ENCODE measurements at places on chromosomes 3 and 15. TPM values are rescaled to one million over a fixed set of nuclear protein-coding genes. Genes with fewer than 3 reads are reported as not detected.

DNA sequence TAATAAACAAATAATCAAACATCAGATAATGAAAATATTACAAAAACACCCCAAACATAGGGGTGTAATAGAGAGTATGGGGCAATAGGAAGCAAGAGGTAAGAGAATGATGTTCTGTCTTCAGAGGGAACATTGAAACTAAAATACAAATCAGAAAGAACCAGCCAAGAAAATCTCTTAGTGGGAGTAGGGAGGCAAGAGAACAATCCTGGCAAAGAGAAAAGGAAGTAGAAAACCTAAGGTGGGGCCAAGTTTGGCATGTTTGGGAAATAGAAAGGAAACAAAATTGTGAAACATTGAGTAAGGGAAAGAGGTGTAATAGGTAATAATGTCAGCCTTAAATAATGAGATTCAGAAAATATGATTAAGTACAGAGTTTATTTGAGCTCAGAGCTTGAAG is 467.1 kb downstream of the RBMS3 start:
- H3K4me3 ChIP-seq, result no peak overlapping the region
- H3K36me3 ChIP-seq, result no peaks in the 10 kb centered on the region
- peak overlapping the region; percentile 6 for H3K27ac ChIP-seq
- H3K4me1 ChIP-seq, result peaks cover 35% of the 10 kb centered on the region
- DNase-seq, result no peak
- H3K27me3 ChIP-seq, result no peaks in the 10 kb centered on the region

P2RY13 gene
- 0.41 TPM for total RNA-seq

RPL39L gene
- 12.7 TPM for total RNA-seq

GRCh38 chr3:194471863-194472262 is 14.9 kb downstream of the ATP13A3 start:
- no peaks in the 10 kb centered on the region for H3K36me3 ChIP-seq
- no peak for DNase-seq
- no peaks in the 10 kb centered on the region for H3K27me3 ChIP-seq
- H3K4me1 ChIP-seq, result peaks cover 49% of the 10 kb centered on the region
- no peak overlapping the region for H3K4me3 ChIP-seq

ACKR4 gene
- total RNA-seq, result 7.9 TPM

GOLGA8S gene
- total RNA-seq, result 0.33 TPM

DNA sequence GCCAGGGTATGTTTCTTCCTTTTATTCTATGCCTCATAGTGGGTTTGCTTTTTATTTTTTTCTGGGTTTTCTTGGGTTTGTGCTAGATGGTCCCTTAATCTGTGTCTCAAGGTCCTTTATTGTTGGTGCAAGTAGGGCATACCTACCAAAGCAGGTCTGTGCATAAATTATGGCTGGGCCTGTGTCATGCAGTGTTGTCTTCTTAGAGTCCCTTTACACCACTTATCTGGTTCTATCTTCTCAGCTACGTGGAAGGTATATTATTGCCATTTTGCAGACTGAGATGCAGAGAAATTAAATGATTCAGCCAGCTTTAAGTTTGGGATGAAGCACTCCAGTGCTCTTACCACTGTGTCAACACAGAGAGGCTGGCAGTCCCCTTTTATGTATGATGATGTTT is 293.5 kb upstream of the SOX2 start:
- DNase-seq, result no peak
- no peaks in the 10 kb centered on the region for H3K27me3 ChIP-seq

GRCh38 chr3:27073912-27074311 is 295.3 kb downstream of the NEK10 start:
- no peaks in the 10 kb centered on the region for H3K36me3 ChIP-seq
- no peak for DNase-seq
- no peaks in the 10 kb centered on the region for H3K27me3 ChIP-seq
- H3K4me1 ChIP-seq, result peaks cover 4% of the 10 kb centered on the region

GOLIM4 gene
- total RNA-seq, result 56.0 TPM

SLC22A14 gene
- total RNA-seq, result not detected

DNA sequence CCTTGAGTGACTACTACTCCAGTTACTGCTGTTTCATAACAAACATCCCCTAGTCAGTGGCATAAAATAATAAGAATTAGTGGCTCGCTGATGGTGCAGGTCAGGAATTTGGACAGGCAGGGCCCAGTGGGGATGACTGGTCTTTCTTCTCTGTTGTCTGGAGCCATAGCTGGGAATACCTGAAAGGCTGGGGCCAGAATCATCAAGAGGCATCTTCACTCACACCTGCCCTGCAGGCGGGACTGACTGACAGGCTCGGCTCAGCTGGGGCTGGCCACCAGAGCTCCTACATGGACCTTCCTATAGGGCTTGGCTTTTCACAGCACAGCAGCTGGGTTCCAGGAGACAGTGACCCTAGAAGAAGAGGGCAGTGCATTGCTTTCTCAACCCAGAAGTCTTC is 148.8 kb upstream of the ATP10A start:
- DNase-seq, result no peak
- no peak overlapping the region for H3K27ac ChIP-seq
- H3K4me3 ChIP-seq, result no peak overlapping the region
- no peaks in the 10 kb centered on the region for H3K4me1 ChIP-seq

DNA sequence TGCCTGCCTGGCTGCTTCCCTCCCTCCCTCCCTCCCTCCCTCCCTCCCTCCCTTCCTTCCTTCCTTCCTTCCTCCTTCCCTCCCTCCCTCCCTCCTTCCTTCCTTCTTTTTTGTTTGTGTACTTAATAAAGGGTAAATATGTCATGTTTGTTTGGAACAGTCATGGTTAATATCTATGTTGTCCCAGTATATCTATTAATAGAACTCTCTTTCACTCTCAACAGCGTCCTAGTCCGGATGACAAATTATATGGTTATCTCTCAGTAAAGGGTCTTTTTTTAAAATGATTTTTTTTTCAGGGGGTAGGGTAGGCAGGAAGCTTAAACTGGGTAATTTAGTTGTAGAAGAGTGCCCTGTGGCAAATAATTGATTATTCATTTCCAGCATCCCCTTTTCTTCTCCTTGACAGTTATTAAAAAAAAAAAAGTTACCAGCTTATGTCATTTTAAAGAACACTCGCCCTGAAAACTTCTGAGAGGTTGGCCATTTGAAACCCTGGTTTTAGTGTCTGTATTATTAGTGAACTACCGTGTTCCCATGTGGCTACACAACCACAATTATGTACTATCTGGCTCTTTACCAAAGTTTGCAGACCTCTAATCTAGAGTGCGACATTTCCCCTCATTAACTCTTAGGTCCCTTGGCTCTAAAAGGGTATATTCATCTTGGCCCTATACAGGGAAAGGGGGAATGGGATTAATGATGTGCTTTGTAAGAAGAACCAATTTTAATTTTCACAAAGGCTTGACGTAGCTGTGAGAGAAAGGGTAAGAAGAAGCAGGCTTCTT is 13.7 kb downstream of the TAGLN3 start:
- no peak for DNase-seq
- H3K27me3 ChIP-seq, result no peaks in the 10 kb centered on the region
- no peak overlapping the region for H3K4me3 ChIP-seq
- no peaks in the 10 kb centered on the region for H3K4me1 ChIP-seq
- H3K27ac ChIP-seq, result peak overlapping the region; percentile 34

DNA sequence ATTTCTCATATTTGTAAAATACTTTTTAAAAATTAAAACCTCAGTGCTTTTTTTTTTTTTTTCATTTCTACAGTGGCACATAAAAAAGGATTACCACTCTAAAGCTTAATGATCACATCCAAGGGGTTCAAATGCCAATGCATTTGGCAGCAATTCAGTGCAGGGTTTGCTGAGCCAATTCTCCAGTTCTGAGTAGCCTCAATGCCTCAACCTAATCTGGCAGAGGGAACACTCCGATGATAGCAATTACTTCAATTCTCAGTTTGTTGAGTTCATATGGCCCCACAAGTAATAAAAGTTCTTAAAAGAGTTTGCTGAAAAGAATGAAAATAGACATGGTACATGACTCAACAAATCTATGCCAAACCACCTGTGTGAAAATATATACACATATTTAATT is 79.3 kb upstream of the RBMS3 start:
- no peaks in the 10 kb centered on the region for H3K36me3 ChIP-seq
- no peak overlapping the region for H3K4me3 ChIP-seq
- no peaks in the 10 kb centered on the region for H3K27me3 ChIP-seq
- no peaks in the 10 kb centered on the region for H3K4me1 ChIP-seq
- DNase-seq, result no peak

DNA sequence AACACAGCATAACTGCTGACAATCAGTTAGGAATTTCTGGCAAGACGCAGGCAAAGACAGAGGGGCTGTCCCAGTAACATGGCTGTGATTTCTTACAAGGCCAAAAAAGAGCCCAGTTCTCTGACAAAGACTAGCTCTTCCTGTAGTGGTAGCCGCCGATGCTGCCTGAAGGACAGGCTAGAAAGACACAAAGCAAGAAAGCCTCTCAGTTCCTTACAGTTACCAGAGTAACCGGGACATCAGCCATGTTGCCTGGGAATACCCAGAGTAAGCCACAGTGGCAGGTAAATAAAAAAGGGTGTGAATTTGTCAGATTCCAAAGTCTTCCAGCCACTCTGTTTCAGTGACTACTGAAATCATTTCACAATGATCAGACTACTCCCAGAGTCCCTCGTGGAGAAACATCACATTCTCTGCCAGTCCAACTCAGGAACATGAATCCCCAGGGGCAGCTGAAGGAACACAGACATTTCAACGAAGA is 493.6 kb upstream of the ADAMTS9 start:
- no peak overlapping the region for H3K4me3 ChIP-seq
- H3K4me1 ChIP-seq, result no peaks in the 10 kb centered on the region
- no peak for DNase-seq
- peak overlapping the region; percentile 73 for H3K27ac ChIP-seq

CLSTN2 gene
- 28.3 TPM for total RNA-seq

DNA sequence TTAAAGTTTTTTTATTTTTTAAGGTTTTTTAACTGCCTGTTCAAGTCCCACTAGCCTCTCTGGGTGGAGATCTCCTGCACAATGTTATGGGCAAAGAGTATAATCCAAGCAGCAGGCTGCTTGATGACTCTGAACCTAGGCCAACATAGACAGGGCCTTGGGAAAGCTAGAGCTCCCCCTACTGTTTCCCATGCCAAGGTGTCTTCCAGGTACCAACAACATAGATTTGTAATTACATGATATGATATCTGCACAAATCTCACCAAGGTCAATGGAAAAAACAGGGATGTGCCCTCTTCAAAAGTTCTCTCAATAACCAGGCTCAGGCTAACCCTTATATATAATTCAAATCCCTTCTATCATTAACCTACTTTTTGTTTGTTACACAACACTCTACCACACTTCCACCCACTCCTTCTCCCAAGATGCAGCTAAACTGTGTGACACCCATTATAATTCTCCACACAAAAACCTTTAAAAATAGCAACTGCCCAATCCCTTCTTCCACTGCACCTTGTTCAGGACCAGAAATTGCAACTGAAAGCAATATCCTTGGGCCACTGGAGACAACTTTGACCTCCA is 43.8 kb downstream of the RBM15B start:
- no peak for DNase-seq
- no peaks in the 10 kb centered on the region for H3K27me3 ChIP-seq
- no peaks in the 10 kb centered on the region for H3K4me1 ChIP-seq
- no peak overlapping the region for H3K4me3 ChIP-seq
- peaks cover 41% of the 10 kb centered on the region for H3K36me3 ChIP-seq

GRCh38 chr3:148082506-148083280 is 615.0 kb upstream of the AGTR1 start:
- H3K4me1 ChIP-seq, result no peaks in the 10 kb centered on the region
- DNase-seq, result no peak
- H3K27me3 ChIP-seq, result no peaks in the 10 kb centered on the region
- no peak overlapping the region for H3K27ac ChIP-seq

DNA sequence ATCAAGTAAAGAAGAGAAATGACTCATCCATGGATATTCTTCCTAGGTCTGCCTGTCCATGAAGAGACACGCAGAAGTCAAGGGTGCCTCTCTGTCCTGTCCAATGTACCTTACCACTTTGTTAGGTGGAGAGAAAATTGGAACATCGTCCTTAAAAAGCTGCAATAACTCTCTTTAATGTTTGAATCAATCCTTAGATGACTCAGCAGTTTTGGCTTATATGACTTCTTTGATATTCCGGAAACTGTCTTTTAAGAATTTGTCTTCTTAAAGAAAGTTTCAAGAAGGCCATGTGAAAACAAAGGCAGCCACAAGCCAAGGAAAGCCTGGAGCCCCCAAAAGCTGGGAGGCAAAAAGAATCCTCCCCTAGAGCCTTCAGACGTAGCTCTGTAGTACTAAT is 49.2 kb downstream of the MRPL3 start:
- no peak overlapping the region for H3K4me3 ChIP-seq
- no peaks in the 10 kb centered on the region for H3K27me3 ChIP-seq
- H3K27ac ChIP-seq, result no peak overlapping the region

- no peaks in the 10 kb centered on the region for H3K36me3 ChIP-seq
- no peak overlapping the region for H3K27ac ChIP-seq
- H3K27me3 ChIP-seq, result no peaks in the 10 kb centered on the region
- H3K4me1 ChIP-seq, result no peaks in the 10 kb centered on the region
- DNase-seq, result no peak
These were observed 79.8 kb downstream of the RFTN1 start for GRCh38 chr3:16433701-16434151.

GOLGA8A gene
- total RNA-seq, result 5.7 TPM

SPINK8 gene
- total RNA-seq, result not detected

- H3K27me3 ChIP-seq, result no peaks in the 10 kb centered on the region
- no peak overlapping the region for H3K4me3 ChIP-seq
- DNase-seq, result no peak
These were observed 45.2 kb downstream of the CGNL1 start for GRCh38 chr15:57421551-57421950.

- no peak overlapping the region for H3K27ac ChIP-seq
- H3K36me3 ChIP-seq, result no peaks in the 10 kb centered on the region
- DNase-seq, result no peak
- no peaks in the 10 kb centered on the region for H3K4me1 ChIP-seq
- no peaks in the 10 kb centered on the region for H3K27me3 ChIP-seq
These were observed 172.7 kb downstream of the WDR72 start for GRCh38 chr15:53586799-53587198.

EHHADH gene
- total RNA-seq, result 24.3 TPM

IDH2 gene
- total RNA-seq, result 119 TPM

DNA sequence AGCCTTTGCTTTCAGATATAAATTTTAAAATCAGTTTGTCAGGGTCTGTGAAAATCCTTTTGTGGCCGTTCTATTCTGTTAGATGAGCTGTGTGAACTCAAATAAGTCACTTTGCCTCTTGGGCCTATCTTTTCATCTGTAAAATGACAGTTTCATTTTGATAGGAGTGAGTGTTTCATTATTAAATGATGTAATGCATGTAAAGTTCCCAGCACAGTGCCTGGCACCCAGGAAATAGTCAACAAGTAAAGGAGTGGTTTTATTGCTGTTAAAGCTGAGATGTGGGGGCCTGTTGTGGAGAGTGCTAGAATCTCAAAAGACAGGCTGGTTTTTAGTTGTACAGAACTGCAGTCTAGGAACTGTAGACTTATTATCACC is 394.5 kb upstream of the CFAP20DC start:
- no peaks in the 10 kb centered on the region for H3K27me3 ChIP-seq
- H3K27ac ChIP-seq, result no peak overlapping the region
- H3K4me1 ChIP-seq, result no peaks in the 10 kb centered on the region
- H3K4me3 ChIP-seq, result no peak overlapping the region
- no peak for DNase-seq
